Stimulated activated CD4-positive, alpha-beta T cell treated with anti-CD3 and anti-CD28 coated beads, Interleukin-15, amount 100 ng/mL, for 1 hour (primary cell): ENCODE measurements at places on chromosomes 16 and 17.

- DNase-seq: no peak
Observed at GRCh38 chr17:67194134-67194533, 50.9 kb downstream of the HELZ start.

DNA sequence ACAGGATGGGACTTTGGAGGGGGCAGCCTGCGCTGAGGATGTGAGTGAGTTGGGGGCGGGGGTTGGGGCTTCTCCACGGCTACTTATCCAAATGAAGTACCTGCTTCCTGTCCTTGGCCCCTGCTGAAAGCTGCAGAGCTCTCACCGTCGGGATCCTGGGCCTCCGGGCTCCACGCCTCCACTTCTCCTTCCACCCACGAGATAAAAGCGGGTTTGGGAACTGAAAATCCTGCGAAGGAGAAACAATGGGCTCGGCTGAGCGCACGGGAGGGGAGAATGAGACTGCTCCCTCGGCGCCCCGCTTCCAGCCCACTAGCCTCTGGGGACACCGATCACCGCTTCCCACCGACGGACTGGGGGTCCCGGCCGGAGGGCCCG is 486 bp downstream of the ZNF785 start:
- no peak for DNase-seq

GRCh38 chr16:65574326-65574966 is 452.6 kb upstream of the CDH11 start:
- DNase-seq: no peak

- no peak for DNase-seq
Observed at GRCh38 chr16:49473131-49473530, 99.5 kb downstream of the C16orf78 start.

- DNase-seq: no peak
Observed at GRCh38 chr17:36705283-36705795, 104.0 kb downstream of the MRM1 start.

DNA sequence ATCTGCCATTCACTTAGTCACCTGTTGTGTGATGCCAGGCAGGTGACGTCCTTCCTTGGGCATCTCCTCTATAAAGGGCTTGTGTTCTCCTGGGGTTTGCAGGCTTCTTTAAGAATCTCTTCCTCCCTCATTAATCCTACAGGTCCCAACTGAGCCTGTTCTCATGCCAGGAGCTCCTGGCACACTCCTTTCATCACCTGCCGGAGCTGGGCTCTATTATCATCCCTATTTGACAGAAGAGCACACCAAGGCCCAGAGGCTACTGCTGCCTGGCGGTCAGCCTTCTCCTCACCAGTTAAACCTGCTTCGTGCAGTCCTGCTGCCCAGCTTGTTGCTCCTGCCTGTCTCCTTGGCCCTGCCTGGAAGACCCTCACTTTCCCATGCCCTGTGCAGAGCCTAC is 51.2 kb downstream of the RAI1 start:
- no peak for DNase-seq

GRCh38 chr16:14337303-14338191 is 266.4 kb downstream of the MRTFB start:
- DNase-seq: no peak

DNA sequence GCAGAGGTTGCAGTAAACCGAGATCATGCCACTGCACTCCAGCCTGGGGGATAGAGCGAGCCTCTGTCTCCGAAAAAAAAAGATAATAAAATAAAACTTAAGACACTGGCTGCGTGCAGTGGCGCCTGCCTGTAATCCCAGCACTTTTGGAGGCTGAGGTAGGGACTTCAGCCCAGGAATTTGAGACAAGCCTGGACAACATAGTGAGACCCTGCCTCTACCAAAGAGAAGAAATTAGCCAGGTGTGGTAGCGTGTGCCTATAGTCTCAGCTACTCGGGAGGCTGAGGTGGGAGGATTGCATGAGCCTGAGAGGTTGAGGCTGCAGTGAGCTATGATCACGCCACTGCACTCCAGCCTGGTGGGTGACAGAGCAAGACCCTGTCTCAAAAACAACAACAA is 26.6 kb downstream of the RARA start:
- no peak for DNase-seq

GRCh38 chr16:1701216-1701878 is 4.6 kb upstream of the MAPK8IP3 start:
- no peak for DNase-seq

DNA sequence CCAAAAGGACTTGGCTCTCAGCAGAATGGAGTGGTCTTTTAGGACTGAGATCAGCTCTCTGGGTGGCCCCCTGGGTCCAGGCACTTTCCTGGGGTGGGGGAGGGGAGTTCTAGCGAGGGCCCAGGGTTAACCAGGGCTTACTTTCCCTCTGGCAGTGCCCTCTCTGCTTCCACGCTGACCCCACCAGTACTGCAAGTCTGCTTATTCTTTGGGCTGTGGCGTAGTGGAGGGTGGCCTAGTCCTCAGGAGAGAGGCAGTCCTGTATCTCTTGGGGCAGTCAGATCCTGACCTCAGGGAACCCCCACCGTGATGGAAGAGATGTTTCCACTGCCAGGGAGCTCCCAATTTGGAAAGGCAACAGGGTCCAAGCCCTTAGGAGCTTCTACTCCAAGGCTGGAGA is 79.4 kb downstream of the CCDC182 start:
- DNase-seq: no peak

DNA sequence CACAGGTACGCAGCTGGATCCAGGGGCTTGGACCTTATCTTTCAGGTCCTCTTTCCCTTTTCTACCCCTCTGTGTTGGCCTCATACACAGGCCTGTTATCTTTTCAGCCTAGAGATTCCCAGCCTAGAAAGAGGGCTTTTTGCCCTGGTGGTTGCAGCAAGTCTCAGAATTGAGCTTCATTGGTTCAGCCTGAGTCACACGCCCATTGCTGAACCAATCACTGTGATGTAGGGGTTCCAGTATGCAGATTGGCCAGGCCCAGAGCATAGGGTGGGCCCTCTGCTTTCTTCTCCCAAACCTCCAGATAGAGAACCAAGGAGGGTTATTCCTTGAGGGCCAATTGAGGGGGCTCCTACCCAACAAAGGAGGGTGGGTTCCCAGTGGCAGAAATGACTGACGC is 32.8 kb downstream of the GPT2 start:
- DNase-seq: no peak

GRCh38 chr17:7340179-7340578 is 3.9 kb downstream of the ACAP1 start:
- DNase-seq: no peak
